ENCODE measurements at places on chromosomes 12 and 14.

- DNase-seq, result no peak
These were observed 129.6 kb downstream of the SNAPC1 start for GRCh38 chr14:61891810-61892209.

- DNase-seq, result no peak
These were observed 9.8 kb upstream of the FERMT2 start for GRCh38 chr14:52960627-52961026.

GRCh38 chr12:78040111-78040510, 209.4 kb downstream of the NAV3 start:
- no peak for DNase-seq

- no peak for DNase-seq
These were observed 255.3 kb downstream of the BMP4 start for GRCh38 chr14:53701108-53701875.

GRCh38 chr14:24876996-24877395, 173.0 kb downstream of the STXBP6 start:
- DNase-seq, result no peak

DNA sequence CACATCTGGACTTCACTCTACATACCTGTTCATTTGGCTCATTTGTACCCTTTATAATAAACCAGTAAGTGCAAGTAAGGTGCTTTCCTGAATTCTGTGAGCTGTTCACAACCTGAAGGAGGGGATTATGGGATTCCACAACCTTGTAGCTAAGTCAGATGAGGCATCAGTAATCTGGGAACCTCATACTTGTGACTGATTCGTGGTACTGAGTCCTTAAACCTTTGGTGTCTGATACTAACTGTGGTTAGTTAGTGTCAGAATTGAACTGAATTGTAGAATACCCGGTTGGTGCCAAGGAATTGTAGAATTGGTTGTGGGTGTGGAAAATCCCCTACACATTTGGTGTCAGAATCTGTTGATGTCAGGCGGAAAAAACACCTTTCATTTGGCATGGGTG, 83.4 kb downstream of the TMX1 start:
- no peak for DNase-seq

- DNase-seq, result no peak
These were observed 32.4 kb downstream of the LMO3 start for GRCh38 chr12:16573398-16574077.

DNA sequence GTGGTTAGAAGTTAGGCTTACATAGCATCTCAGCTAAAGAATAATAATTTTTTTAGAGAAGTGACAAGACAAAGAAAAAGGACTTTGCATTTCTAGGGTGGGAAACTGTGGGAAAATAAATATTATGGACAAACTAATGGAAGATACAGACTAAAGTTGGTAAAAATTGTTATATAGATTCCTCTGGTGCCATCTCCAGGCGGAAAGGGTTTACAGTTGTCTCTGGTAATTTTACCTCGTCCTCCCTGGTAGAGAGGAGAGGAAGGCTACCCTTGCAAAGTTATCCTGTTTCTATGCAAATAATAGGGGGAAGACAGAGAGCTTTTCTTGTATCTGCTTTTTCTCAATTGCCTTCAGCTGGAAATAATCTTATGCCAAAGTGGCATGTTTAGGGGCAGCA, 5.2 kb downstream of the OR11G2 start:
- DNase-seq, result no peak

DNA sequence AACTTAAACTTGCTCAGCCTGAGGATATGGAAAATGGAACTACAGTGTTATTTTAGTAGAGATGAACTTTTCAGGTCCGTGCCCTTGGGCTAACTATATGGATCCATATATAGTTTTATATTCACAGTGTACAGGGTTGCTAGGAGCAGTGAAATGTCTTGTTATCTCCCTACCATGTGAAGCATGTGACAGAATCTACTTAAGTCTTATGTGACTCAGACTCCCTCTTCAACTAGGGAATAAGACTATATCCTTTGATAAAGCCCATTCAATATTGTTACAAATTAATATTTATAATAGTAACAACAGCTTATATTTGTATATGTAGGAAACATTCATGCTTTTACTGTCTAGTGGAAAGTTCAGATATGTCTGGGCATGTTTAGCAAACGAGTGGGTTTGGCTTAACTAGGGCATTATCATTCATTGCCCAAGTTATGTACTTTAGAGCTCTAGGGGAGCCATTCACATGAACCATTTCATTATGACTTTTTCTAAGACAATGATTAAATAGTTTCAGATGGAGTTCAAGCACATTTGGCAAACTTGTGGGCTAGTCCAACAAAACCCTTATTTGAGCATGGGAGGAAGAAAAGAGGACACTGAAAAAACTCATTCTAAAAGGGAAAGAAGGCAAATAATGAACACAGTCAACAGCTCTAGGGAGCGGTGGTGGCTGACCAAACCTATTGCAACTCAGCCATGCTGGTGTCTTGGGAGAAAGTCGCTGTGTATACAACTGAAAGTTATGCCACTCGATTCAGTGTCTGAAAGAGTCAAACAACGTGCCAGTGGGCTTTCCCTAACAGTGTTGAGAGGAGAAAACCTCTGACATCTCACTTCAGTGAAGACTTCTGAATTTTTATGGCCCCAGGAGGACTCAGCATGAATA, 305.9 kb upstream of the G2E3 start:
- no peak for DNase-seq

DNA sequence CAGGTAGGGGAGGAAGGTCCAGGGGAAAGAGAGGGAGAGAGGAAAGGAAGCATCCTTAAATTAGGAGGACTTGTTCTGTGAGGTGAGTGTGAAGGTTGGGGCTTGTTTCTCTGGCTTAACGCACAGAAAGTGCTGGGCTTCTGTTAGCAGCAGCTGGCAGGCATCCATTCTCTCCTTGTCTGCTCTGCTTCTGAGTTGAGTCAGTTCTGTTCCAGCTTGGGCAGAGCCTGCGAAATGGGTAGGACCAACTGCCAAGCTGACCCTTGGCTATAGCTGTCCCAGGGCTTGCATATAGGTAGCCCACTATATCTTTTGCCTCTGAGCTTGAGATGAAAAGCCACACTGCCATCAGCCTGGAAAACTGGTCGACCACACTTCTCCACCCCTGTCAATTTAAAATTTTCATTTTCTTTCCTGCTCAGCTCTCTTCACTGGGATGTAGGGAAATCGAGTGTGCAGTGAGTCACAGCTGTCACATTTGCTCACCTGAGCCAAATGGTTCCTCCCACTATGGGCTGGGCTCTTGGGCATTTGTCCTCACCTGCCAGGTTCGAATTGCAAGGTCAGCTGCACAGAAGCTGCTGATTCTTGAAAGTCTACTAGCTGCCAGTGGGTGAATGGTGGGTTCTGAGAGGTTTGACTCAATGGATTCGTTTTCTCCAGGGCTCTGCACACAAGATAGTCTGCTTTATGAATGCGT, 256.4 kb upstream of the PWP1 start:
- no peak for DNase-seq

DNA sequence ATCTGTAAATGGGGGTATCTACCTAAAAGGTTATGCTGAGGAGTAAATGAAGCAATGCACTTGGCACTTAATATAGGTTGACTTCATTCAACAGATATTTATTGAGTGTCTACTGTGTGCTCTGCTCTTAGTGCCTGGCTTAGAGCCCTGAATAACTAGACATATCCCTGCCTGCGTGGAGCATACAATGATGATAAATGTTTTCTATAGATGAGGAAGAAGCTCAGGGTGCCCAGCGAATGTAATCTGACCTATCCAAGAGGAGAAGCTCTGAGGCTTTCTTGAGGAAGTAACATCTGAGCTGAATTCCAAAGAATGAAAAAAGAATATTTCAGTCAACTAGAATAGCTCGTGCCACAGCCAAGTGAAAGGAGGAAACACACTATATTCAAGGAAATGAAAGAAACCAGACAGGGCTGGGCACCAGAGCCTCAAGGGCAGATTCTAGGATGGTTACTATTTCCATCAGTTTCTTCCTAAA, 17.9 kb upstream of the HIGD1C start:
- no peak for DNase-seq

DNA sequence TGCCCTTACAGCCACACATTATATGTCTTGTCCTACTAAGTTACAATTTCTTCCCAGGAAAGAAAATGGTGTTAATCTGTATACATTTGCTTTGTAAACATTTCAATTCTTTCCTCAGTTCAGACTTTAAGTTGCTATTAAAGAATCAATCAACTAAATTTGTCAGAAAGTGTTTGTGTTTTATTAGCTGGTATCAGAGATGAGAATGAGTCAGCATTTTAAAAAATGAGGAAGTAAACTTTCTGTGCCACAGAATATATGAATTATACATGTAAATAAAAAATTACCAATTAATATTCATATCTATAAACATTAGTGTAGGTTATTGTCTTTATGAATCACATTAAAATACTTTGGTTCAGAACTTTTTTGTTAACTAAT, 82.0 kb downstream of the LMO3 start:
- no peak for DNase-seq

DNA sequence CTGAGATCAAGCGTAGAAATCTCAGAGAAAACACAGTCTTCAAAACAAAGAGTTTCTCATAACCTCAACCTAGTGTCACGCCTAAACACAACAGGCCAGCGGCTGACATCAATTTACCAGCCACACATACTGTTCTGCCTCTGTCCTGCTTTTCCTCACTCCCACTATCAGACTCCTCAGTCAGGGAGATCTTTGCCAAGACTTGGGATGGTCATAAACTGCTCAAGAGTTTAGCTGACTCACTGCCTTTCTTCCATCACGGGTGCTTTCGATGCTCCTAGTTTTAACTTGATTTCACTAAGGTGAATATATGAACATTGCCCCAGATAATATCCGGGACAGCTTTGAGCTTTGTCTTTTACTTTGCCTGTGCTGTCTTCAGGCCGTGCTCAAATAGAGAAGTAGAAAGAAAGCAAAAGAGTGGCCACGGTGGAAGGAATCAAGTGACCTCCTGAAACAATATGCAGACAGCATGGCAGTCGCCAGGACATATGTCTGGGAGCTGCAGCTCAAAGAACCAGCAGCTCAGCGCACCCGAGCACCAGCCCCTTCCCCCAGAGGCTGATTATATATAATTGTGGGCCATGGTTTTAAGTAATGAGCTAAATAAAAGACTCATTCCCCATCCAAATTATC, 12.1 kb downstream of the MDM1 start:
- no peak for DNase-seq

DNA sequence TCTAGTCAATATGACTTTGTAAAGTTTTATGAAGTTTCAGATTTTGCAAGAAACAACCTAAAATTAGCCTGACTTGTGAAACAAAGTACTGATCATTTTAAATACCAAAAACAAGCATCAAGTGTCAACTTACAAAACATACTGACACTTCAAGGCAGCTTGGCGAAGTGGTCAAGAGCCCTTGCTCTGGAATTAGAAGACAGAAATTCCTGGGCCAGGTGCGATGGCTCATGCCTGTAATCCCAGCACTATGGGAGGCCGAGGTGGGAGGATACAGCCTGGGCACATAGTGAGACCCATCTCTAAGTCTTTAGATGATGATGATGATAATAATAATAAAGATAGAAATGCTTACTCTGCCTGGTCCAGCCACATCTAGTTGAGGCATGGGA, 45.4 kb upstream of the NR2C1 start:
- DNase-seq, result no peak

DNA sequence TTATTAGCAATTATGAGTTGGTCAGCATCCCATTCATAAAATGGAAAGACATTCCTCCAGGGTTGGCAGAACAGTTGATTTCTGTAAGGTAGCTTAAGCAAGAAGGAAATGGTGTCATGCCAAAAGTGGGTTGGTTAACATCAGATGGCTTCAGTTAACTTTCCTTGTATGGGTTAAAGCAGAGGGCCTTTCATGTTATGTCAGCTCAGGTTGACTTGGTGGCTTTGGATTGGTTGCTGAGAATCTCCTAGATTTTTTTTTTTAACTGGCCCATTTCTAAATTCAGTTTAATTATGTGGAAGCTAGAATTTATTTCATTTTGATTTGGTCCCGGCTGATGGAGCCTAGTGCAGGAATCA, 87.8 kb downstream of the BBS10 start:
- no peak for DNase-seq

DNA sequence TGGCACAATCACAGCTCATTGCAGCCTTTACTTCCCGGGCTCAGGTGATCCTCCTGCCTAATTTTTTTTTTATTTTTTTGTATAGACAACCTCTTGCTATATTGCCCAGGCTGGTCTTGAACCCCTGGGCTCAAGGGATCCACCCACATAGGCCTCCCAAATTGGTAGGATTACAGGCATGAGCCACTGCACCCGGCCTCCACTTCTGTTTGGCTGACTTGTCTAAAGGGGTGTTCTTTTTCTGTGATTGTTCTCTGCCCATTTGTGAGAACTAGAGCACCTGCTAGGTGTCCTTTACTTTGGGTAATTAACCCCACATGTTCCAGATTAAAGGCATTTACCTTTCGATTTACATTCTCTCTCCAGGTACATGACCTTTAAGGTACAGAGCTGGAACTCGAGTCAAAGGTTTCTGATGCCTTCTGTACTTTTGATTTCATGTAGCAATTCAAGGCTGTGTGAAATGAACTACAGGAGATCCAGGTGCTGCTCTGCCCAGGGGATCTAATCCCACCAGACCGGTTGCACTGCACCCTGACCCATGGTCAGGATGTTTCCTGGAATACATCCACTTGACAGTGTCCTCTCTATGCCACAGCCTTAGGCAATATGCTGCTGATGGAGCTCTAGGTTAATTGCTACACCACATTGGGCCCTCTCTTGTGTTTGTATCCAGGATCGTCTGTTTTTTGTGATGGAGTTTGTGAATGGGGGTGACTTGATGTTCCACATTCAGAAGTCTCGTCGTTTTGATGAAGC, 163.6 kb downstream of the PRKCH start:
- DNase-seq, result no peak

- no peak for DNase-seq
These were observed 9.3 kb downstream of the AMN start for GRCh38 chr14:102931580-102932285.

- no peak for DNase-seq
These were observed 9.5 kb upstream of the PGF start for GRCh38 chr14:74964787-74965485.

DNA sequence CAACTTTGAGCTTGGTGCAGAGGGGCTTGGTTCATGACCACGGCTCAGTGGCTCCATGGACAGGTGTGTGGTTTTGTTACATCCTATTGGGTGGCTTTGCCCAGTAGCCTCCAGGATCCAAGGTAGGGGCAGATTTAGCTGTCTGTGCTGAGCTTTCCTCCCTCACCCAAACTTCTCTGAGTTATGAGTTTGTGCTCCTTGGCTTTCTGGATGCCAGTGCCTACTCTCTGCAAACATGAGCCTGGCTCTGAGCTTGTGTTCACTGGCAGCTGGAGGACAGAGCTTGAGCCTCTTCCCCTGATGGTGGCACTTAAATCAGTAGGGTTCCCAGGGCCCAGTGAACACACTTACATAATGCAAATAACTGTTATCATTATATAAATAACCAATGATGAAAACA, 45.3 kb upstream of the HECTD1 start:
- DNase-seq, result no peak

Data from stimulated activated CD4-positive, alpha-beta T cell treated with anti-CD3 and anti-CD28 coated beads, Interleukin-12 subunit alpha, Interleukin-12 subunit beta, amount 100 ng/mL, for 48 hours (primary cell).